A549 treated with Hydrocortisone at 1 μM for 4 hours (cell line): ENCODE measurements at places on chromosomes 1 and 21. TPM values are rescaled to one million over a fixed set of nuclear protein-coding genes. Genes with fewer than 3 reads are reported as not detected.

P3H1 gene
- total RNA-seq: 28.7 to 33.3 TPM (median 31.1 TPM) in 5 replicates

DARS2 gene
- 37.4 to 52.5 TPM (median 41.9 TPM) in 5 replicates for total RNA-seq

IFI44L gene
- 0.08 to 0.28 TPM in 2 of 5 replicates, not detected in the others for total RNA-seq

FHAD1 gene
- total RNA-seq: 0.42 to 0.68 TPM (median 0.60 TPM) in 5 replicates

SPRR2A gene
- not detected in 5 replicates for total RNA-seq

ACTRT2 gene
- not detected in 5 replicates for total RNA-seq

ACTL8 gene
- 1.3 to 1.8 TPM (median 1.5 TPM) in 5 replicates for total RNA-seq

ADSS2 gene
- total RNA-seq: 41.7 to 60.4 TPM (median 44.3 TPM) in 5 replicates

EXO1 gene
- 20.0 to 29.8 TPM (median 22.7 TPM) in 5 replicates for total RNA-seq

SOAT1 gene
- total RNA-seq: 26.0 to 32.3 TPM (median 29.5 TPM) in 5 replicates

FCAMR gene
- total RNA-seq: 0.08 TPM in 1 of 5 replicates, not detected in the others

CDC20 gene
- total RNA-seq: 182 to 204 TPM (median 198 TPM) in 5 replicates

DPH2 gene
- 34.8 to 42.5 TPM (median 35.4 TPM) in 5 replicates for total RNA-seq

NT5C1A gene
- total RNA-seq: not detected in 5 replicates

SLC35F3 gene
- total RNA-seq: 4.3 to 5.3 TPM (median 4.6 TPM) in 5 replicates
